Small intestine (tissue), 16 donors: ENCODE measurements at places on chromosomes 4 and X. TPM values are rescaled to one million over a fixed set of nuclear protein-coding genes. Genes with fewer than 3 reads are reported as not detected.

DNA sequence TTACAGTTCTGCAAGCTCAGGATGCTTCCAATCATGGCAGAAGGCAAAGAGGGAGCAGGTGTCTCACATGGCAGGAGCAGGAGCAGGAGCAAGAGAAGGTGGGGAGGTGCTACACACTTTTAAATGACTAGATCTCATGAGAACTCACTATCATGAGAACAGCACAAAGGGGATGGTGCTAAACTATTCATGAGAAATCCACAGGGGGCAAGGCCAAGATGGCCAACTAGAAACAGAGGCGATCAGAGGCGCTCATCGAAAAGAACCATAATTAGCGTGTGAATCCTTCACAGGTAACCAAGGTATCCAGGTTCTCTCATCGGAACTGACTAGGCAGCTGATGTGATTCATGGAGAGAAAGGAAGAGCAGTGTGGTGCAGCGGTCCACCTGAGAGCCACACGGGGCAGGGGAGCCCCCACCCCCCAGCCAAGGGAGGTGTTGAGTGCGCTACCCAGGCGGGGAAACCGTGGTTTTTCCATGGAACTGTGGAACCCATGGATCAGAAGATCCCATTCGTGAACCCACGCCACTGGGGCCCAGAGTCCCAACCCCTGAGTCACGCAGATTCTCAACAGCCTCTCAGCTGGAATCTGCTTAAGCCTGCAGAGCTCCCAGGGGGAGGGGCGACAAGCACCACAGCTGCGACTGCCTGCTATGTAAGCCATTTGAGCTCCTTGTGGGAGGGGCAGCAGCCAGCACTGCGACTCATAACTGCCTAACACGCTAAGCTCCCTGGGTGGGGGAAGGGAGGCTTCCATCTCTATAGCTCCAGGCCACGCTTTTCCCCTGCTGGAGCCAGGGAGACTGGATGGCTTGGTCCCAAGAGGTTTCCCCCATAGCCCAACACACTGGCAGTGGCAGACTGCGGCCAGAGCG is 46.7 kb downstream of the FGF16 start:
- H3K27me3 ChIP-seq = no peaks in the 10 kb centered on the region
- DNase-seq = no peak
- H3K4me3 ChIP-seq = no peak overlapping the region
- H3K27ac ChIP-seq = no peak overlapping the region
- no peaks in the 10 kb centered on the region for H3K36me3 ChIP-seq

- no peaks in the 10 kb centered on the region for H3K4me1 ChIP-seq
- H3K4me3 ChIP-seq = no peak overlapping the region
- H3K27ac ChIP-seq = no peak overlapping the region
- DNase-seq = no peak
- no peaks in the 10 kb centered on the region for H3K36me3 ChIP-seq
Measured at GRCh38 chr4:165152527-165152926, 39.9 kb upstream of the TMEM192 start.

GRCh38 chrX:39630344-39630743 is 467.4 kb downstream of the BCOR start:
- DNase-seq = no peak
- no peak overlapping the region for H3K27ac ChIP-seq
- H3K36me3 ChIP-seq = no peaks in the 10 kb centered on the region
- no peaks in the 10 kb centered on the region for H3K4me1 ChIP-seq
- no peak overlapping the region for H3K4me3 ChIP-seq

DNA sequence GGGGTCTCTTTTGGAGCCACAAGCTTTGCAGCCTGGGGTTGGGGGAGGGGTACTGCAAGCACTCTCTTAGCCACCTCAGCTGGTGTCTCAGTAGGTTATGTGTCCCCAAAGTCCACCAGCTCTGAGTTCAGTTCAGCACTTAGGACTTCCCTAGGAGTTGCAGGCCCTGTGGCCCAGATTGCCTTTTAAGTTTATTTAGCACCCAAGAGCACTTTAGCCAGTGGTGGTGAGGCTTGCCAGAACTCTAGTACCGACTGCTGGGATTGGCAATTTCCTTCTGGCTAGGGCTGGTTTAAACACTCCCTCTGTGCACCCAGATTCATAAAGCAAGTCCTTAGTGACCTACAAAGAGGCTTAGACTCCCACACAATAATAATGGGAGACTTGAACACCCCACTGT is 489.9 kb upstream of the RPS6KA3 start:
- DNase-seq = no peak
- H3K4me3 ChIP-seq = no peak overlapping the region
- H3K36me3 ChIP-seq = no peaks in the 10 kb centered on the region
- no peak overlapping the region for H3K27ac ChIP-seq
- H3K27me3 ChIP-seq = no peaks in the 10 kb centered on the region

GRCh38 chrX:138859421-138859820 is 147.9 kb upstream of the FGF13 start:
- H3K27me3 ChIP-seq = no peaks in the 10 kb centered on the region
- H3K4me3 ChIP-seq = no peak overlapping the region
- no peaks in the 10 kb centered on the region for H3K36me3 ChIP-seq

GRCh38 chr4:128357286-128357685 is 69.7 kb upstream of the PGRMC2 start:
- H3K36me3 ChIP-seq = no peaks in the 10 kb centered on the region
- H3K4me3 ChIP-seq = no peak overlapping the region
- DNase-seq = no peak
- no peaks in the 10 kb centered on the region for H3K27me3 ChIP-seq

GRCh38 chr4:31968842-31969241 is 1248.7 kb downstream of the PCDH7 start:
- no peak for DNase-seq
- no peaks in the 10 kb centered on the region for H3K27me3 ChIP-seq
- no peaks in the 10 kb centered on the region for H3K36me3 ChIP-seq

- no peaks in the 10 kb centered on the region for H3K4me1 ChIP-seq
- DNase-seq = no peak
- H3K36me3 ChIP-seq = no peaks in the 10 kb centered on the region
- no peak overlapping the region for H3K4me3 ChIP-seq
Measured at GRCh38 chr4:36332023-36332781, 50.8 kb downstream of the DTHD1 start.

- H3K4me3 ChIP-seq = no peak overlapping the region
- H3K36me3 ChIP-seq = no peaks in the 10 kb centered on the region
- DNase-seq = no peak
- no peak overlapping the region for H3K27ac ChIP-seq
- H3K4me1 ChIP-seq = no peaks in the 10 kb centered on the region
- H3K27me3 ChIP-seq = no peaks in the 10 kb centered on the region
Measured at GRCh38 chr4:4590546-4590945, 48.7 kb upstream of the STX18 start.

DNA sequence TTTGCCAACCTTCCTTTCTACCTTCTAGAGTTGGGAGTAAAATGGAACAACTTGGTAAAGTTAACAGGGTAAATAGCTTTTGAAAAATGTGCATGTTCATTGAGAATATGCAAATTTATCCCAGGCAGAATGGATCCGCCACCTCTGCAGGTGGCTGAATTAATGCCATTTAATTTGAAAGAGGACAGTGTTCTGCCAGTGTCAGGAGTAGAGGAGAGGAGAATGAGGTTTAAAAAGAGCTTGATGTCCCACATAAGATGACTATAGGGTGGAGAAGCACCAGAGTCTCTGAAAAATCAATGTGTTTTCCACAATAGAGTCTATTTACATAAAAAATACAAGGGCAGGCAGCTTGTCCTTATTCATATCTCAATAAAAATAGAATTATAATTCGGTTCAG is 1804.3 kb upstream of the PCDH10 start:
- DNase-seq = no peak
- H3K36me3 ChIP-seq = no peaks in the 10 kb centered on the region
- no peak overlapping the region for H3K27ac ChIP-seq

- H3K4me3 ChIP-seq = no peak overlapping the region
- no peaks in the 10 kb centered on the region for H3K27me3 ChIP-seq
- no peaks in the 10 kb centered on the region for H3K4me1 ChIP-seq
Measured at GRCh38 chr4:101689220-101689619, 101.3 kb upstream of the BANK1 start.

GRCh38 chr4:152344001-152344400 is 191.9 kb downstream of the FBXW7 start:
- no peak overlapping the region for H3K4me3 ChIP-seq
- no peaks in the 10 kb centered on the region for H3K36me3 ChIP-seq
- no peak overlapping the region for H3K27ac ChIP-seq
- no peaks in the 10 kb centered on the region for H3K4me1 ChIP-seq
- no peak for DNase-seq

- no peak overlapping the region for H3K4me3 ChIP-seq
- no peak overlapping the region for H3K27ac ChIP-seq
- no peaks in the 10 kb centered on the region for H3K36me3 ChIP-seq
- no peaks in the 10 kb centered on the region for H3K27me3 ChIP-seq
- no peaks in the 10 kb centered on the region for H3K4me1 ChIP-seq
Measured at GRCh38 chrX:25427873-25428555, 412.2 kb upstream of the ARX start.

GRCh38 chr4:151874328-151874727 is 113.5 kb upstream of the GATB start:
- H3K4me3 ChIP-seq = no peak overlapping the region
- H3K27ac ChIP-seq = no peak overlapping the region
- no peak for DNase-seq
- H3K4me1 ChIP-seq = no peaks in the 10 kb centered on the region

DNA sequence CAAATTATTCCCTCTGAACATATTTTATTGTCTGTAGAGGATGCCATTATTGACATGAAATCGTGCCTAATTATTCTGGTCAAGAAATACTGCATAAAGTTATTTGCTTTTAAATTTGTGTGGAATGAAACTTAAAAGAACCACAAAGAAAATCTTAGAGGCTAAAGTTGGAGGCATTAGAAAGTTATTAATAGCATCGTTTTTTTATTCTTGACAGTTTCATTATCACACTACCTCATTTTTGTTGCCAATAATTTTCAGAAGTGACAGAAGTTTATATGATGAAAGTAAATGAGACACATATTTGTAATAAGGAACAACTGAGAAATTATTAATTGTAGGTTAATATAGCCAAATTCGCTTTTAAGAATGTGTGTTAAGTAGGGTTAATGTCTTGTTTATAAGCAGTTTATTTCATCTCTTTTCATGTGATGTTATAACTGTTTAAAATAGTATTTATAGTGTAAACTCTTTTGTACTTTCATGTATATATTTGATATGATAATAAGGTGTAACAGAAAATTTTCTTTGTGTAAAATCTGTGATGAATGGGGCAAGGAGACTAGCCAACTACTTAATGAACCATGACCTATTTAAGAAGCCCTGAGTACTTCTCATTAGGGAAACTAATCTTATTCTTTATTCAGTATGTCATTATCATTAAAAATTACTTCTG is 54.5 kb upstream of the GRIA2 start:
- no peak for DNase-seq
- H3K4me3 ChIP-seq = no peak overlapping the region
- no peak overlapping the region for H3K27ac ChIP-seq
- no peaks in the 10 kb centered on the region for H3K4me1 ChIP-seq
- no peaks in the 10 kb centered on the region for H3K36me3 ChIP-seq
- H3K27me3 ChIP-seq = no peaks in the 10 kb centered on the region

DNA sequence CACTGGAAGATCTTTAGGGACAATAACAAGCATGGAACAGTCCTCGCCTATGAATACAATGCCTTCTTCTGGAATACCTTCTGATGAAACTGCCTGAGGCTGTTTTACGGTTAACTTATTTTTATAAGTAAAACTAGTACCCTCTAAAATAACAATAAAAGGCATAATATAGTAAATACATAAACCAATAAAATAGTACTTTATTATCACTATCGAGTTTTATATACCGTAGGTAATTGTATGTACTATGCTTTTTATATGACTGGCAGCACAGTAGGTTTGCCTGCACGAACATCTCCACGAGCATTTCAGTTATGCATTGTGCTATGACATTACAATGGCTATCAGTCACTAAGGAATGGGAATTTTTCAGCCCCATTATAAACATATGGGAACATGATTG is 8.0 kb downstream of the GUCY1A1 start:
- DNase-seq = no peak
- H3K27ac ChIP-seq = no peak overlapping the region
- peaks cover 19% of the 10 kb centered on the region for H3K4me1 ChIP-seq
- no peaks in the 10 kb centered on the region for H3K27me3 ChIP-seq
- no peak overlapping the region for H3K4me3 ChIP-seq

- H3K4me3 ChIP-seq = no peak overlapping the region
- H3K27me3 ChIP-seq = no peaks in the 10 kb centered on the region
- H3K36me3 ChIP-seq = no peaks in the 10 kb centered on the region
Measured at GRCh38 chr4:144421056-144421455, 224.9 kb upstream of the HHIP start.

DNA sequence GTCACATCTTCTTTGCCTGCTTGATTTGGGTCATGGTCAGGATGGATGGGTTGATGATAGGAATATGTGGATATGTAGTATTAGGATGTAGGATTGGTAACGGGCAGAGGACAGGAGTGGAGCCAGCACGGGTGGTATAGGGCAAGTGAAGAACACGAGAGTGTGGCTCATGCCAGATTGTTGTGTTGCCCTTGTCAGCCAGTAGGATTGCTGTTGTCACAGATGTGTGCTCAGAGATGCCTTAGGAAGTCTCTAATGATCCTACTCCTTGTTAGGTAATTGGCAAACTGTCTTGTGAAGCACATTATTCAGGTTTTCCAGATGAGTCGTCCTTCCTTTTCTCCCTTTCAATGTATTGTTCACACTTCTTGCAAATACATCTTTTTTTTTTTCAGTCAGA is 5.5 kb downstream of the ATP10D start:
- H3K27me3 ChIP-seq = no peaks in the 10 kb centered on the region
- H3K27ac ChIP-seq = no peak overlapping the region
- H3K4me3 ChIP-seq = no peak overlapping the region
- H3K36me3 ChIP-seq = no peaks in the 10 kb centered on the region
- H3K4me1 ChIP-seq = peaks cover 4% of the 10 kb centered on the region

DNA sequence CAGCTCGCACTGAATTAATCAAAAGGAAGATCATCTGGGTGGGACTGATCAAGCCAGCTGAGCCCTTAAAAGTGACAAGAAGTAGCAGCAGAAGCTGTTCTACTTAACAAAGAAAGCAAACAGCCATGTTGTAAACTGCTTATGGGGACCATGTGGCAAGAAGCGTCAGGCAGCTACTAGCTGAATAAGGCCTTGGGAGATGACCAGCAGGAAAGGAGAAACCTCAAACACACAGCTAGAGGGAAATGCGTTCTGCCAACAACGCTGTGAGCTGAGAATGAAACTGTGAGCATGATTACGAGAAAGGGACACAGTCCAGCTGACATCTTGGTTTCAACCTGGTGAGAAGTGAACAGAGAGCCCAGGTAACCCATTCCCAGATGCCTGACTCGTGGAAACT is 49.3 kb upstream of the FAM9A start:
- no peak overlapping the region for H3K27ac ChIP-seq
- no peaks in the 10 kb centered on the region for H3K36me3 ChIP-seq
- DNase-seq = no peak
- no peak overlapping the region for H3K4me3 ChIP-seq
- H3K27me3 ChIP-seq = no peaks in the 10 kb centered on the region

- no peaks in the 10 kb centered on the region for H3K27me3 ChIP-seq
- H3K4me1 ChIP-seq = no peaks in the 10 kb centered on the region
- no peak for DNase-seq
- H3K27ac ChIP-seq = no peak overlapping the region
- no peaks in the 10 kb centered on the region for H3K36me3 ChIP-seq
- no peak overlapping the region for H3K4me3 ChIP-seq
Measured at GRCh38 chr4:156799121-156799589, 172.4 kb downstream of the PDGFC start.

The SYN1 gene
- not detected for polyA plus RNA-seq

The WDR13 gene
- 107 TPM for polyA plus RNA-seq

The RIPPLY1 gene
- 0.40 TPM for polyA plus RNA-seq

The ACE2 gene
- polyA plus RNA-seq = 104 TPM

The DACH2 gene
- 0.19 TPM for polyA plus RNA-seq

The STK26 gene
- 9.2 TPM for polyA plus RNA-seq

The RAB40A gene
- not detected for polyA plus RNA-seq

The ZCCHC18 gene
- 0.70 TPM for polyA plus RNA-seq

The PABPC1L2A gene
- not detected for polyA plus RNA-seq

The RTL9 gene
- 0.13 TPM for polyA plus RNA-seq

The CFP gene
- polyA plus RNA-seq = 0.45 TPM
